A549 (cell line): ENCODE measurements at places on chromosomes 16 and 17. TPM values are rescaled to one million over a fixed set of nuclear protein-coding genes. Genes with fewer than 3 reads are reported as not detected.

DNA sequence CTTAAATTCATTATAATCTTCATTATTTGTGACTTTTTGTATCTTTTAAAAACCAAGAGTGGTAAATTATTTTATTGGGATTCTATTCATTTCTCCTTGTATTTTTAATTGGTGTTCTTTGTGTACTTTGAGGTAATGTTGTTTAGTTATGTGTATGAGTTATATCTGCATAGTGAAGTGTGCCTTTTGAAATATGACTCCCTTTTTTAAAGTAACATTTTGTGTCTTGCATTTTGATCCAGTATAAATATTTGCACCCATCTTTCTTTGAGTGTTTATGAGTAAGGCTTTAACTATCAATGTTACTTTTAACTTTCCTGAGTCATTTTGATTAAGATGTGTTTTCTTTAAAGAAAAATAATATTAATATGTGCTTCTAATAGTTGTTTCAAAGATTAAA is 90.0 kb upstream of the MYOCD start:
- DNase-seq = no peak

- no peak for DNase-seq
Observed at GRCh38 chr16:1541293-1542165, 8.1 kb downstream of the TMEM204 start.

DNA sequence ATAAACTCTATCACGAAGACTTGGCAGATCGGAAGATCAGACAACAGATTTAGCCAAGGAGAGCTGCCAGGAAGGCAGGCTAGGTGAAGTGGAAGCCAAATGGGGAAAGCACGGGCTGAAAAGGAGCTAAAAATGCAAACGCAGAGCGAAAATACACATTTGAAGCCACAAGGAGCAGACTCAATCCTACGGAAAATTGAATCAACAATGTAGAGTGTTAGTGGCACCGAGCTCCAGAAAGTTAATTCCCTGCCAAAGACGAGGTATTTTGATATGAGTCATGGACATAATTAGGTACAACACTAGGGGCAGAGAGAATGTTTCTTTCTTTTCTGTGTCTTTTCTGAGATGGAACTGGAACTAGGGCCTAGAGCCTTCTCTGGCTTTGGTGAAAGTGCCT is 20.7 kb downstream of the GSG1L start:
- DNase-seq = no peak

GRCh38 chr16:87160234-87160636 is 157.0 kb downstream of the C16orf95 start:
- no peak for DNase-seq

DNA sequence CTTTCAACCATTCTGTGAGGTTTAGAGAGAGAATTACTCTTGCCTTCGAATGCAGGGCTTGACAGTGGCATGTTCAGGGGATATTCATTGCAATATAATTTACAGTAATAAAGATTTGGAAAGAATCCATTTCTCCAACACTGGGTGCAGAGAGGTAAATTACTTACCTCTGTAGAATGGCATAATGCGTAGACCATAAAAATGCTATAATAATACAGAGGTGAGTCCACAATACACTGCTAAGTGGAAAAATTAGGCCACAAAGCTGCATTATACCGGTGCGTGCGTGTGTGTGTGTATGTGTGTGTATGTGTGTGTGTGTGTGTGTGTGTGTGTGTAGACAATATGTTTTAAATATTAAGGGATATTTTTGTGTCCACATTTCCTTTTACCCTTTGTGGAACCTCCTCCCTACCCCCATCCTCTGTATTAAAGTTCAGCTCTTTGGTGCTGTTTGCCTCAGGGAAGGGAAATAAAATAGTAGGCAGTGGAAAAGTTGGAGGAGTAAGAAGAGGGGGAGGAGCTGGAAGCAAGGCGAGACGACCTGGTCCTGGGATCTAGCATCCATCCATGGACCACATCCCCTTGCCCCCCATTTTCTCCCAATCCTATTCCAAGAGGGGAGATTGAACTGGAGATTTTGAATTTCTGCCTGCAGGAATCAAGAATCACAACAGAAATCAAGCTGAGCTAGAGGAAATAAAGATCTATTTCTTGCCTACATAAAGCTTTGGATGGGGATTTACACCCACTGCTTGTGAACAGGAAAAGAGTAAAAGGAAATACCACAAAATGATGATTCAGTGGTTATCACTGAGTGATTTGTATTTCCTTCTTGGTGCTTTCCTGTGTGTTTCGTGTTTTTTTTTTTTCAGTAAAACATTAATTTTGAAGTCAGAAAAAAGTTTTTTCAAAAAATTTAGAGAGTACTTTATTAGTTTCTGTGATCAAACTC is 124.8 kb downstream of the RGS9 start:
- no peak for DNase-seq

DNA sequence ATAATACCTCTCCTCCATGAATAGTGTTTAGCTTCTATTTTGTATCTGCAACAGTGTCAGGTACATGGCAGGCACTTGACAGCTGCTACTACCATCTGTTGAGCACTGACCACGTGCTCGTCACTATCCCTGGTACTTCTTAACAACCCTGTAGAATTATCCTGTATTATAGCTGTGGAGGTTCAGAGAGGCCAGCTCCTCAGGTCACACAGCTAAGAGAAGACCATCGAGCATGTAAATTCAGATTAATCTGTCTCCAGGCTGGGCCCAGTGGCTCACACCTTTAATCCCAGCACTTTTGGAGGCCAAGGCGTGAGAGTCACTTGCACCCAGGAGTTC is 26.3 kb downstream of the WSB1 start:
- DNase-seq = no peak

GRCh38 chr17:80873307-80873951 is 118.2 kb upstream of the CHMP6 start:
- peak; percentile 38 for DNase-seq

GRCh38 chr17:43140396-43141332 is 15.5 kb upstream of the BRCA1 start:
- no peak for DNase-seq

The RASL10B gene
- 0.10 to 0.26 TPM (median 0.24 TPM) in 3 replicates for polyA plus RNA-seq

DNA sequence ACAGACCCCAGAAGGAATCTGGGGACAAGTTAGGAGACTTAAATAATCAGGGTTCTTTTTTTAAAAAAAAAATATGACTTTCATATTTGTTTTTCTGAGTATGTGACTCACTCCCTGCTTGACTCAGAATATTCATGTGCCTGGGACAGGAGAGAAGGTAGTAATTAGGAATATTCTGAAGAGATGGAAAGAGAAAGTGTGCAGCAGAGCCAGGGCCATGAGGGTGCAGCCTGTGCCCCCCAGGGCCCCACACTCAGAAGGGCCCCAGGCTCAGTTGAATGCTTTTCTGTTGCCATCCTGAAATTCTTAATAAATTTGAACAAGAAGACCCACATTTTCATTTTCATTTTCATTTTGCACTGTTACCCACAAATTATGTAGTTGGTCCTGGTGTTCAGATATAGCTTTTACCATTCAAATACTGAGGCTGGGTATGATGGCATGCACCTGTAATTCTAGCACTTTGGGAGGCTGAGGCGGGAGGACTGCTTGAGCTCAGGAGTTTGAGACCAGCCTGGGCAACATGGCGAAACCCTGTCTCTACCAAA is 11.5 kb upstream of the LONP2 start:
- no peak for DNase-seq

DNA sequence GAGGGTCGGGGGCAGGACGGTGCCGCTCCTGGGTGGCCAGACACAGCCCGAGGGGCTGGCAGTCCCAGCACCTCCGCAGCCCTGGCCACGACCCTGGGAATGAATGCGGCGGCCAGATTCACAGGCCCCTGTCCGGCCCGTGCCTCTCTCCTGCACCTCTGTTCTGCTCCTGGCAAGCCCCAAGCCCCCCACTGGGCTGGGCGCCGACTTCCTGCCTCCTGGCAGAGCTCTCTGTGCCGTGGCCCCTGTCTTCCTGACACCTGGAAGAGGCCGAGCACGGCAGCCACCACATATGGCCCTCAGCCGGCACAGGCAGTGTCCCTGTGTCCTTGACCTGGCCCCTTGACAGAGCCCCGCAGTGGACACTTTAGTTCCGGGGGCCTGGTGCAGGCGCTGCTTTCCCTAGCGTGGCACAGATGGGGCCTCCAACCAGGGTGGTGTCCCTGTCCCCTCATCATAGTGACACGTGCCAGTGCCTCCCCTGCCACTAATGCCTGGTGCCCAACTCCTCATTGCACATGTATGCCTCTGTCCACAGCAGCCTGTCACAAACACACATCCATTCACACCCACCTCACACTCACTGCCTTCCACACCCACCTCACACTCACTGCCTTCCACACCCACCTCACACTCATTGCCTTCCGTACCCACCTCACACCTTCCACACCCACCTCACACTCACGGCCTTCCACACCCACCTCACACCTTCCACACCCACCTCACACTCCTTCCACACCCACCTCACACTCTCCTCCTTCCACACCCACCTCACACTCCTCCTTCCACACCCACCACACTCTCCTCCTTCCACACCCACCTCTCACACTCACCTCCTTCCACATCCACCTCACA is 110.6 kb upstream of the PLCG2 start:
- DNase-seq = no peak

The TP53TG3B gene
- polyA plus RNA-seq = 0.43 TPM in 1 of 3 replicates, not detected in the others

DNA sequence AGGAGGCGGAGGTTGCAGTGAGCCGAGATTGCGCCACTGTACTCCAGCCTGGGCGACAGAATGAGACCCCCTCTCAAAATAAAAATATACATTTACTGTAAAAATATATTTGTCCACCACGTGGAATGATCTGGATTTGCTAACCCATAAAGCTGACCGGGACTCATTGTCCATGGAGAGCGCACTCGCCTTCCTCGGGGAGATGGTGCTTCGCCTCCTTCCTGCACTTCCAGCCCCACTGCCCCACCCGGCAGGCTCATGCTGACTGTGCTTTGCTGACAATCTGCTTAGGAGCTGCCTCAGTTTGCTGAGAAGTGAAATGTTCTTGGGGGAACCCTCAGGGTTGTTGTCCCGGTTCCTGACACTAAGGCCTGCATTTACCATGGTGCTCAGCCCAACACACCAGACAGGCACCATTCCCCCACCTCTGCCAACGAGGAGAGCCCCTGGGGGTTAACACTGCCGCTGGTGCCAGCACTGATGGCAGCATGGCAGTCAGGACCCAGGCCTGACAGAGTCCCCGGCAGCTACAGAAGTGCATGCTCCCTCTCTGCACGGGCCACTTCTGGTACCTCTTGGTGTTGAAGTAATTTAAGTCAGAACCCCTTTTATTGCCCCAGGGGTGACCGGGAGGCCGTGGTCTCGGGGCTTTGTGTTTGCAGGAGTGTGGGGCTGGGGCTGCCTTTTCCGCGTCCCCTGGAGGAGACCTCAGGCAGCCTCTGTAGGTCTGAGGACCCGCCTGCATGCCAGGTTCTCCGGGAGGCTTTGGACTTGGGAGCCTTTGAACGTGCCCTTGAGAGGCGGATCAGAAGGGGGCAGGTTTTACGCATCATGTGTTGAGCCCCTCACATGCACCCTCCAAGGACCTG is 2.5 kb downstream of the NUBP2 start:
- no peak for DNase-seq

DNA sequence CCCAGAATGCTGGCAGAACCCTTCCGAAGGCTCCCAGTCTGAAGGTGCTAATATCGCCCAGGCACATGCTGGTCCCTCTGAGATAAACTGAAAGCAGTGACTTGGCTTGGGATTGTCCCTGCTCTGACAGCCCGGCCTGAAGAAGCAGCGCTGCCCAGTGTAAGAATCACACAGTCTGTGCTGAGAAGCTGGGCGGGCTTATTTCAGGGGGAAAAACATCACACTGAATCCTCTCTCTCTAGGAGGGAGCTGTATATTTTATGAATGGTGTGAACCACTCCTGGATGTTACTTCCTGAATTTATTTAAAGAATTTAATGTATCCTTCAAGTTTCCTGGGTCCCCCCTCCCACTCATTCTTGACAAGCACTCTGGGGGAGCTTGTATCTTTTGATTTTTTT is 36.3 kb downstream of the GAS7 start:
- DNase-seq = no peak

The DHODH gene
- polyA plus RNA-seq = 9.7 to 11.0 TPM (median 10.5 TPM) in 3 replicates

DNA sequence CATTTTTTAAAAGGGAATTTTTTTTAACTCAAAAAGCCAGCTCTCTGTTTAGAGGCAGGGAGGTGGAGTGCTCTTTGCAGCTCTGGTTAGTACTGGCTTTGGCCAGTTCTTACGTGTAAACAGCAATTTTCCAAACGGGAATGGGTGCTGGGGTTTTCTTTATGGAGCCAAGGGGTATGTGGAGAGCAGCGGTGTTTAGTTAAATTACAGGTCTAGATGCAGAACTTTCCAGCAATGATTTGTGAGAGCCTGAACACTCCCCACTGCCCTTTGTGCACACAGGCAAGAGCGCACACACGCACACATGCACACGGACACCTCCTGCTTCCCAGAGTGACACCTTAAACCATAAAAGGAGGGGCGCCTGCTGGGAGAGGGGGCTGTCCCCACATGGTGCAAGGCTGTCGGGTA is 140.2 kb downstream of the MSI2 start:
- no peak for DNase-seq

The MSLN gene
- 2.7 to 3.6 TPM (median 3.1 TPM) in 3 replicates for polyA plus RNA-seq

DNA sequence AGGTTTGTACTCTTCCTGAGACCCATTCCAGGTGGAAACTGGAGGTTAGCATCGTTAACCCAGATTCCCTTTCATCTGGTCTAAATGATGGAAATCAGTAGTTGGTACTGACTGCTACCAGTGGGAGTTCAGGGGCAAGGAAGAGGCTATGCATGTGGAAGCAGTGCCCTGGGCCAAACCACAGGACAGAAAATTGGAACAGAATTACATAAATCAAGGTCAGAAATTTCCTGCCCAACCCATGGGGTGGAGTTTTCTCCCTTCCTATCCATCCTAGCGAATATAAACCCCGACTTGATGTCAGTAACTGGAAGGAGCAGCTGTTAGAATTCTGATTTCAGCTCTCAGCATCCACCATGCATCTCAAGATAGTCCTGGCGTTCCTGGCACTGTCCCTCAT is at the start of gene AOC2:
Gene AOC2 (plus strand): TSS at position 310 of the 400 bp plus-strand sequence. CDS start 47 bp downstream, at position 357.
- no peak for DNase-seq

- peak; percentile 62 for DNase-seq
Observed at GRCh38 chr16:72848028-72848400, 199.9 kb downstream of the ZFHX3 start.

GRCh38 chr16:20916942-20917341 is 16.4 kb downstream of the LYRM1 start:
- DNase-seq = no peak

DNA sequence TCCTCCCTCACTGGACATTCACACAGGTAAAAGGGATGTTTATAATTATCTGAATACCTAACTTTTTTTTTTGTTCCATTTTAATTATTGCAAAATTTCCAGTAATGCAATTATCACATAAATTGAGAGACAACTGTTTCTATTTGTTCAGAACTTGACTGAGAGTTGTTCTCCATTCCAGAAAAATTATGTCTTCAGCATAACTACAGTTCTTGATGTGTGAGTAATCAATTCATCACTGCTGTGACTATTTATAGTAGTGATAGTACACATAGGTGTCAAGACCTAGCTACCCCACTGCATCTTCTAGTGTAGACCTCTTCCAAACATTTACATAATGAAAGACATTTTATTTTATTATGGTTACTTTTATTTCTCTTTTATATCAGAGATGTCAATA is 5.8 kb upstream of the TNRC6A start:
- no peak for DNase-seq

- DNase-seq = peak; percentile 97
Observed at GRCh38 chr17:46940692-46941404, 17.9 kb downstream of the GOSR2 start.

GRCh38 chr17:45298546-45299285 is 18.1 kb downstream of the MAP3K14 start:
- no peak for DNase-seq
